ENCODE measurements at places on chromosomes 1 and 21.

- no peak for DNase-seq
These were observed 89.5 kb downstream of the OLFM3 start for GRCh38 chr1:101907264-101907663.

DNA sequence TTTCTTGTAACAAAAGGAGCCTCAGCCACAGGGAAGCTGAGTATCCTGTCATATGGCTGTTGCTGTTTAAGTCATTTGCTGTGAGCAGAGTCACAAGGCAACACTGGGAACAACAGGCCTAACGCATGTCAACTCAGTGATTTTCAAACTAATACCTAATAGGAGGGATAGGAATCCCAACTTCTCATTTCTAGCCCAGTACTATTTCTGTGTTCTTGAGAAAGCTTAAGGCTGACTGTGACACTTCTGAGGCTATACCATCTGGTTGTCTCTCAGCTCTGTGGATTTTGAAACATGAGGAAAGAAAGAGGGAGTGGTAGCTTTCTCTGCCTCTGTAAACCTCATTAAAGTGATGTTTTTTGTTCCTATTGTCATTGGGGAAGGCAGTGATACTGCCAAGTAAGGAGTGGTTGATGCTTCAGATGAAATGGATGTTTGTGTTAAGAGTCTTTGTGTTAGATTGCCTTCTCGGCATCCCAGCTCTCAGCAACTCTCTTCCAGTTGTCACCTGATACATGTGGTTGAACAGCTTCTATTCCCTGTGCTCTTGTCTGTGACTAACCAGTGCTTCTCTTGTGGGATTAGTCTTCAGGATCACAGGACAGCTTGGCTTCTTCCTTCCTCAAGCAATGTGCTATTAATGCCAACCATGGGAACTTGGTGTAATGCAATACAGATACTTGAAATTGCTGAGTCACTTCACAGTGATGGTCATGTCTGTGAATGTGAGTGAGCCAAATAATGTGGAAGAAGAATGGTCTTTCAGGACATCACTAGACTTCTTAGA, 166.8 kb upstream of the IVNS1ABP start:
- peak; percentile 6 for DNase-seq

DNA sequence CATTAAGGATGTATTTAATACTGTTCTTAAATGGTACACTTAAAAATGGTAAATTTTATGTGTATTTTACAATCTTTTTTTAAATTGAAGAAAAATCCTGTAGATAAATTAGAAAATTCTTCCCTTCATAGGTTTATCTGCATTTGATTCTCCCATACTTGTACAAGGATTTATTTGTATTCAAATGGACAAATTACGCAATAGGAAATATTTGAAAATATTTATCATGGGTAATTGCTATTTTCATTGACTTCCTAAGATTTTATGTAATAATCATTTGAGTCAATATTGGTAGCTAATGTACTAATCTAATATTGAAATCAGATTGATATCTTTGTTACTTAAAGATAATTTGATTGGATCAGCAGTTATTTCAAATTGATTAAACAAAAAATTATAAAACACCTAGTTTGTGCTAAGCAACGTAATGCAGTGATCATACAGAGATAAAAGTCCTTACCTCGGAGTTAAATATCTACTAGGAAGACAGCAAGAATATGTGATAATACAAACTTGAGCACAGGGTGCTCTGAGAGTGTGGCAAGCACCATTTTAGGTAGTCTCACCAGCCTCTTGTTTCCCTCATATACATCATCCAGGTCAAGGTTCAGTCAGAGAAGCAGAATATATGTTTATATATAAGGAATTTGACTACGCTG, 11.3 kb upstream of the C1orf162 start:
- no peak for DNase-seq

GRCh38 chr1:228544021-228544850, 57.1 kb downstream of the RNF187 start:
- DNase-seq = no peak

- no peak for DNase-seq
These were observed 6.4 kb upstream of the REN start for GRCh38 chr1:204172404-204173029.

DNA sequence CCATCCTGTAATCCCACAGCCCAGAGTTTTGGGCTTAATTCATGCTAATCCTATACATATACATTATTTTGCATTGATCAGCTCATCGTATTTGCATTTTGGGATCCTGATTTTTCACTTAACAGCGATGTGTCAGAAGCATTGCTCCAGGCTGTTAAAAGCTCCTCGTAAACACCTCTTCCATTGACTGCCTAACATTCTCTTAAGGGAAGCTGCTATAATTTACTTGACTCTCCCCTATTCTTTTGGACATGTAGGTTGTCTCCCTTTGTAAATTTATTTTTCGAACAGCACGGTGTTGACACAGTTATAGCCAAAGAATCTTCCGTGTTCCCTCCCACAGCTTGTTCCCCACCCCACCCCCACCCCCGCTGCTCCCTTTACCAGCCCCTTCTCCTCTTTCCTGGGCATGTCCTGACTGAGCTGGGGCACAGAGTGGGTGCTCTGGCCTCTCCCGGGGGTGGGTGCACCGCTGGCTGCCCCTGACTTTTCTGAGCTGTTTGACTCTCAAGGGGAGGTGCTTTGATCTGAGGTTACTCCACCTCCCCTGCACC, 22.8 kb downstream of the LDLRAP1 start:
- no peak for DNase-seq

GRCh38 chr1:117147341-117147831, 25.8 kb upstream of the TRIM45 start:
- no peak for DNase-seq

Measured in H54 (cell line).